Epithelial cell of proximal tubule (primary cell): ENCODE measurements at places on chromosomes 5 and 9. TPM values are rescaled to one million over a fixed set of nuclear protein-coding genes. Genes with fewer than 3 reads are reported as not detected.

Gene MYO10
- 31.5 and 32.6 TPM in 2 replicates for total RNA-seq

Gene LPAR1
- total RNA-seq = 8.5 and 13.0 TPM in 2 replicates

Gene NEUROG1
- not detected in 2 replicates for total RNA-seq

Gene CD14
- not detected in 2 replicates for total RNA-seq

Gene CCDC183
- total RNA-seq = 0.06 TPM in 1 of 2 replicates, not detected in the other

GRCh38 chr5:14316471-14316870 lies 173.3 kb downstream of the TRIO start:
- DNase-seq = no peak

DNA sequence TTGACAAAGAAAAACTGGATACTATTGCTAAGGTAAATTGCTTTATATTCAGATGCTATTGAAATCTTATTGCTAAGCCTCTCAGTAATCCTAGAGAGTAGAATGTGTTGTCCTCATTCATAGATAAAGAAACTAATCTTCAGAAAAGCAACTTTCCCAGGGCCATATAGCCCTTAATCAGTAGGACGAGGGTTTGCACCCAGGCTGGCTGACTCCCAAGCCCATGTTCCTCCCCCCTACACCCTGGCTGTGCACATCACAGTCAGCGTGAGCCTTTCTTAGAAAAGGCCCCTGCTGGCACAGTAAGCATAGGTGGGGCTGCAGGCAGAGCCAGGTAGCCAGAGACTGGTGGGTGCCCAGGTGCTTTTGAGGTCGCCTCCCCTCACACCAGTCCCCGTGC lies 15.8 kb upstream of the GLIPR2 start:
- no peak for DNase-seq

DNA sequence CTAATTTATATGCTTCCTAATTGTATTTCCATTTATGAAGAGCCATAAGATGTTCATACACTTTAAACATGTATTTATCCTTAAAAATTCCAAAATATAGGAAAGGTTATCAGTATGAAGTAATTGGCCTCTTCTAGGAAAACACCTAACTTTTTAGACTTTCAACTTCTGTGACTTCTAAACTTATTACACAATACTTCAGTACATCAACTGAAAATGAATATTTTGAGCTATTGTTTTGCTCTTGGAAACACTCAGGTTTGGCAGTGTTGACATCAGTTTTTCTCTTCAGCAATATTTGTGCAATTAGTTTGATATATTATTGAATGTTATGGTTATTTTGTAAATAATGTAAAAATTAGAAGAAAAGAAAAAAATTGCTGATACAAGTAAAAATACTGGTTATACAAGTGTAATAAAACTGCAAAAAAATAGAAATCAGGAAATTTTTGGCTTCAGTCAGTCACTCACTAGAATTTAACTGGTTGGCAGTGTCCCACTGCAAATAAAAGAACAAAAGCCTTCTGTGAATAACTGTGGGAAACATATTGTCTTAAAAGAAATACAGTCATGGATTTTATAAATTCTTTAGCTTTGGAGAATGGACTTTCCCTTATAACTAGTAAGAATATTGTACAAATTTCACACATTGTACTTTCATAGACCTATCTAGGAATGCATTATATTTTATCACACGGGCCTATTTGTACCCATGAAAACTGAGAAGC lies 635.9 kb downstream of the TLE1 start:
- DNase-seq = no peak

- DNase-seq = no peak
Observed at GRCh38 chr9:121958530-121958929, 134.6 kb downstream of the TTLL11 start.

- DNase-seq = no peak
Observed at GRCh38 chr9:106286249-106286648, 576.7 kb upstream of the ZNF462 start.

- no peak for DNase-seq
Observed at GRCh38 chr5:122101636-122102285, 23.7 kb upstream of the LOX start.

DNA sequence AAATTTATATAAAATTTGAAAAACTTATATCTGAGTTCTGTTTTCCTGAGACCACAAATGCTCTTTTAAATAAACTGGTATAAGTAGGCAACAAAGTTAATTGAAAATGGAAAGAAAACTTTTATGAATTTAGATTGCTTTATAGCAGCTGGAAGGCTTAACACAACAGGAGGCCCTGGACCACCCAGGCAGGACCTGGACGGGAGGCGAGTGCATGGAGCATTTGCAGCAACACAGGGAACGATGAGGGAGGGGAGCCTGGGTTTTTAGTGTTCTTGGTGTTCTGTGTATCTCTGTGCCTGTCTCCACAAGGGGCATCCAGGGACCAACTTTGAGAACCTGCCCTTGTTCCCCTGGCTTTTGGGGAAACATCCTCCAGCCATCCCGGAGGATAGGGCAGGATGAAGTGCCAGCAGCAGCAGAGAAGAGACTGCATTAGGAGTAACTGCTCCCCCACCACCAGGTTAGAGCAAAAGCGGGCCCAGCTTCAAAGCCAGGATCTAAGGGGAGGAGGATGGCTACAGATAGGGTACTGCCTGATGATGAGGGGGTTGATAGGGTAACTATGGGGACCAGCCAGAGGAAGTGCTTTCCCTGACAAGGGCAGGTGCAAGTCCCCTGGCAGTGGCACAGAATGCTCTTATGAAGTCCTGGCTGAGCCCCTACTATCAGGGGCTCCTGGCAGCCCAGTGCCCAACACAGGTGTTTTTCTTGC lies 6.7 kb upstream of the SPATA31E1 start:
- DNase-seq = no peak

- no peak for DNase-seq
Observed at GRCh38 chr5:178421128-178421527, 169.1 kb downstream of the COL23A1 start.

DNA sequence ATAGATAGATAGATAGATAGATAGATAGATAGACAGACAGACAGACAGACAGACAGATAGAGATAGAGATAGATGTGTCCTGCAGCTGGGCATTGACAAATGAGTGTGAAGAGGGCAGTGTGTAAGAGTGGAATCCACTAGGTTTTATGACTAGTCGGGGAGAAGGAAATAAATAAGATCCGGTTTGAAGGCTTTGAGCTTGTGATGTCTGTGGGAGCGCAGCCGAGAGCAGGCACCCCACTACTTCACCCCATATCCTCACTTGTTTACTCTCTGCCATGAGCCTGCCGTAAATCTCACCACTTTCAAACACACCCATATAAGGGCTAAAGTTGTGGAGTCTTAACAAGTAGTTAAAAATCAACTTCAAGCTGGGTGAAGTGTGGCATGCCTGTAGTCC lies 1.4 kb upstream of the SUSD1 start:
- DNase-seq = peak; percentile 66

DNA sequence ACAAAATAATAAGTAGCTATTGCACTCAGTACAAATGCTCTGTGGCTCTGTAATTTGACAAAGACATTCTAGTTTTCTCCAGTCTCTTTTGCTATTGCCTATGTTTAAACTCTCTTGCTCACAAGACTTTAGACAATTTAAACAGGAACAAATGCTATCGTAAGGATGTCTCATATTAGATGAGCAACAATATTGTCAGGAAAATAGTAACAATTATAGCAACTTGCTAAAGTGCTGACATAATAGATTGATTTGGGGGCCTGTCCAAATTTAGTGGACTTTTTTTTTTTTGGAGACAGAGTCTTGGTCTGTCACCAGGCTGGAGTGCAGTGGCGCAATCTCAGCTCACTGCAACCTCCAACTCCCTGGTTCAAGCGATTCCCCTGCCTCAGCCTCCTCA lies 11.8 kb downstream of the KIF2A start:
- no peak for DNase-seq

- DNase-seq = no peak
Observed at GRCh38 chr5:173289372-173289771, 38.8 kb downstream of the STC2 start.

- peak; percentile 46 for DNase-seq
Observed at GRCh38 chr9:2570615-2571479, 50.7 kb upstream of the VLDLR start.

DNA sequence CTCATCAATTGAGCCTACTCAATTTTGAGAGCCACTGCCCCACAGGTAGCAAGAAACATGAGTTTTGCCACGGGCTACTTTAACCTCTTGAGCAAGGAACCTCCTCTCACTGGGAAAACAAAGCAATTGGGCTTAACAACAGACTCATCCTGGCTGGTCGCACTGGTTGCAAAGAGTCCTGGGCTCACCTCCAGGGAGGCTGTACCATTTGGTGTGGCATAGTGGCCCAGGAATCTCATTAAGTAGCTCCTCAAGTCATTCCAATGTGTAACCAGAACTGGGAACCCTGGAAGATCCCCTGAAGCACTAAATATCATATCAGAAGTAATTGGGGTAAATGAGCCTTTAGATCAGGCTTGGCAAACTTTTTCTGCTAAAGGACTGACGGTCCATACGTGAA lies 78.5 kb downstream of the MYO10 start:
- no peak for DNase-seq

DNA sequence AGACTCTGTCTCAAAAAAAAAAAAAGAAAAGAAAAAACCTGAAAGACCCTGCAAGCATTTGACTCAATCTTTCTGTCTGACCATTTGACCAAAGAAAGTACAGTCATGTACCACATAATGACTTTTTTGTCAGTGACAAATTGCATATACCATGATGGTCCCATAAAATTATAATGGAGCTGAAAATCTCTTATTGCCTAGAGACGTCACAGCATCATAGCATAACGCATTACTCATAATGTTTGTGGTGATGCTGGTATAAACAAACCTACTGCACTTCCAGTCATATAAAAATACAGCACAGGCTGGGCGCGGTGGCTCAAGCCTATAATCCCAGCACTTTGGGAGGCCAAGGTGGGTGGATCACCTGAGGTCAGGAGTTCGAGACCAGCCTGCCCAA lies 10.5 kb downstream of the ECM2 start:
- no peak for DNase-seq

GRCh38 chr9:131407717-131408195 lies 13.9 kb downstream of the PRRC2B start:
- DNase-seq = no peak

- DNase-seq = no peak
Observed at GRCh38 chr5:74549384-74549783, 91.1 kb downstream of the ENC1 start.

GRCh38 chr9:120740132-120740531 lies 25.9 kb upstream of the MEGF9 start:
- no peak for DNase-seq

GRCh38 chr9:127221695-127222094 lies 42.9 kb upstream of the GARNL3 start:
- DNase-seq = no peak

GRCh38 chr9:86792136-86792535 lies 155.2 kb downstream of the GAS1 start:
- peak; percentile 26 for DNase-seq

DNA sequence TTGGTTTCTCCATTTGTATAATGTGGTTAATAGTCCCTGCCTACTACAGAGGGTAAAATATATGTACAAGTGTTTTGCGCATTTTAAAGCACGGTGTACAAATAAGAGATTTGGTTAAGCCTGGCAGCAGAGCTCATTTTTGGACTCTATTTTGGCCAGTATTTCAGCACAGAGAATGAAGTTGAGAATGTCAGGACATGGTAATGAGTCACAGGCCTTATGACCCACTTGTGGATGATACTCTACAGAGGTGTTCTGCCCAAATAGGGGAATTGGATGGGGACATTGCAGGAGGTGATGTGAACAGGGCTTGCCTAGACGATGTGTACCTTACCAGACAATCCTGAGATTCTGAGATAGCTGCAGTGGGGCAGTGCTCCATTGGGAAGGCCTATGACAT lies 50.6 kb downstream of the MELK start:
- no peak for DNase-seq

DNA sequence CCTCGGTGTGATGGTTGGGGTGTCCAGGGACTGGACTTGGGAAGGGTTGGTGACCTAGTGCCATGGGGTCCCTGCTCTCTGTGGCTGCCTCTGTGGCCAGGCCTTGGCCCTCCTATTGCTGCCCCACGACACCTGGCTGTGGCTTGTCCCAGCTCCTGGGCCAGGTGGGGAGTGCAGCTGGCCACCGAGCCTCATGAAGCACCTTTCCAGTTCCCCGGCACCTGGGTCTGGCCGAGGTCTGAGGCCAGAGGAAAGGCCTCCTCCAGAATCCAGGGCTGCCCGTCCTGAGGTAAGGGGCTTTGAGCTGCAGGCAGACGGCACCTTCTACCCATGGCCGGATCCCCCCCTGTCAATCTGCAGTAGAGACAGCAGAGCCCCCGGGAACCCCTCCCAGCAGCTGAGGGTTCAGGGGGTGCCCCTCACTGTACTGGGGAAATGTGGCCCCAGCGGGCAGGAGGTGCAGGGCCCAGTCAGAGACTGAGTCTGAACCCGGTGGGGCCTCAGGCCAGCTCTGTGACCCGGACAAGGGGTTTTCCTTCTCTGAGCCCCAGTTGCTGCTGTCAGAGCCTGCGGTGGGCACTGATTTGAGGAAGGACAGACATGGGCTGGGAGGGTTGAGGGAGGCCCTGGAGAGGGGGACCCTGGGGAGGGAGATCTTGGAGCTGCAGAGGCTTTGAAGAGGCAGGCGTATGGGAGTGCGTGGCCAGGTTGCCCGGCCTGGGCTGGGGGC lies 54.5 kb downstream of the RXRA start:
- no peak for DNase-seq

GRCh38 chr5:83285661-83286398 lies 185.7 kb upstream of the VCAN start:
- no peak for DNase-seq

DNA sequence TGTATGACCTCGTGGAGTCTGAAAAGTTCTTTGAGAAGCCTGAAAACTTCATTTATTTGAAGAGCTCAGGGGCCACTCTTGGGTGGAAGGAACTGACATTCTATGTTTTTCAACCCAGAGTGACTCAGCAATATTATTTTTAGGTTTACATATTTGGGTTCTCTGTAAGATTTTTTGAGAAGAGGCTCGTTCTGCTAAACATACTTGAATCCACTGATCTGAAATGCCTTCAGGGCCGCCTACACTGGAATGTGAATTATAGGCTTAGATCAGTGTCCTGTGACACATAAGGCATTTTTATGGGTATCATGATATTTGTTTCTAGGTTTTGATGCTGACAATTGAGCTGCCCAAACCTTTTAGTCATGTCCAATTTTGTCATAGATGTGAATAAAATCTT lies 86.2 kb downstream of the PSAT1 start:
- DNase-seq = no peak

GRCh38 chr5:118619823-118620222 lies 368.5 kb downstream of the DTWD2 start:
- DNase-seq = no peak

DNA sequence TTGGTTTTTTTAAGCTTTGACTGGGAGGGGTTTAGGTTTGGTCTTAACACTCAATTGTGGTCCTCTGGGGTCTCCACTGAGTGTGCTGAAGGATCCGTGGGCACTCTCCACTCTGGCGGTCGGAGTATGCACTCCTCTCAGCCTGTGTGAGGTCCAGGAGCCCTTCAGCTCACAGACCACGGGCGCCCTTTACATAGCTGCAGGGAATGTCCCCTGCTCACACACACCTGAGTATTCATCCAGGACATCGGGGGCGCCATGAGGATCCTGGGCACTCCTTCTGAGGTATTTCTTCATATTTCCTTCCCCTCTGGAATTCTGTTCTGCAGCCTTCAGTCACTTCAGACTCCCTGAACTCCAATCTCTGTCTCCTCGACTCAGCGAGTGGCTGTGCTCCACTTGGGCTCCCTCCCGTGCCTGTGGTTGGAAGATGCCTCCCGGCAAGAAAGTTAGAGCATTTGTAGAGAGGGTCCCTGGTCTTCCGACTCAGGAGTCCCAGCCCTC lies 12.5 kb downstream of the TRIP13 start:
- DNase-seq = no peak
